ACHN (cell line): ENCODE measurements at places on chromosomes 3 and 15.

- peak; percentile 48 for DNase-seq
These were observed 32.1 kb downstream of the KIF9 start for GRCh38 chr3:47250309-47251060.

DNA sequence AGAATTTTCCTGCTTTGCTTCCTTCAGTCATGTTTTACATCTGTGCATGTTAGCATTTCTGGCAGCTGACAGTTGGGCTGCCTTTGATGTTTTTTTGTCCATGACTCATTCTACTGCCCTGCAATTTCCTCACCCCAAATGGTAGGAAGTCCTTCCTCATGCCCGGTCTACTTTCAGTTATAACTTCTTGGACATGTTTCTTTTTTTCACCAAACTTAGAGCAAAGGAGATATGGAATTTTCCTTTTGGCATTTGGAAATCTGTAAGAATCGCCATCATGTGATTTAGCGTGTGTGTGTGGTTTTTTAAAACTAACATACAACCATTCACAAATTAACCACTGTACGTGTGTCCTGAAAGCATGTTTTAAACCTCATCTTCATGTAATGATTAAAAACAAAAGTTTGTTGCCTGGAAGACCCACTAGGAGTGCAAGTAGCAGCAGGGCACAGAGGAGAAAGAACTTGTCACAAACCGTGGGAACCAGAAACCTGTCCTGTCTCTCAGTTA, 430.7 kb upstream of the CFAP20DC start:
- DNase-seq, result no peak

DNA sequence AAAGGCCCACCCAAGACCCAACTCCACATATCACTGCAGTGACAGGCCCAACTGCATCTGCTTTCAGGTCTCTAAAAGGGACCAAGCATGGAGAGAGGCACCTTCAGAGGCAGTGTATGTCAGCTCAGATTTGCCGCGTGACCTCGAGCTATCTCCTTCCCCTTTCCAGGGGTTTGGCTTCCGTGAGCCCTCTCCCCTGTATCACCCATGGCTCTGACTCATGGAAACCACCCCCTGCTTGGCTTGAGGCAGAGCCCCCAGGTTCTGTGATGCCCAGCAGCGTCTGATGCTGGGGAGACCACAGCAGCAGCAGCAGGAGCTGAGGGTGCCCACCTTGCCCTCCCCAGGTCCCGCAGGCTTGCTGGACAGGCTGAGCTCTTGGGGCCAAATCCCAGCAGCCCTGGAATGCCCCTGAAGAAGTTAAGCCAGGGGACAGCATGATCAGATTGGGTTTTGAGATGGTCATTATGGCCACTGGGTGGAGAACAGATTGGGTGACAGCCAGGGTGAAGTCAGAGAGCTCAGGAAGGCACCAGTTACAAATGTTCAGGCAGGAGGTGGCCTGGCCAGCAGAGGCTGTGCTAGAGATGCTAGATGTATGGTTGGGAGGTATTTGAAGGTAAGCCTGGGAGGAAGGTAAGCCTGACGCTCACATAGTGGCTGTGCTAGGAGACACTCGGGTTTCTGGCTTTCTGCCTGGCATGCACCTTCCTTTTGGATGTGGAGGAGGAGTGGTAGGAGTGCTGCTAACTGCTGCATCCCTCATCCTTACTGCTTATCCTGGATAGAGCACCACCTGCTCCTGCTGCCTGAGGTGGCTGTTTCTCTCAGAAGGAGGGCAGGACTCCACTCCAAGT, 42.9 kb downstream of the FGD5 start:
- no peak for DNase-seq

DNA sequence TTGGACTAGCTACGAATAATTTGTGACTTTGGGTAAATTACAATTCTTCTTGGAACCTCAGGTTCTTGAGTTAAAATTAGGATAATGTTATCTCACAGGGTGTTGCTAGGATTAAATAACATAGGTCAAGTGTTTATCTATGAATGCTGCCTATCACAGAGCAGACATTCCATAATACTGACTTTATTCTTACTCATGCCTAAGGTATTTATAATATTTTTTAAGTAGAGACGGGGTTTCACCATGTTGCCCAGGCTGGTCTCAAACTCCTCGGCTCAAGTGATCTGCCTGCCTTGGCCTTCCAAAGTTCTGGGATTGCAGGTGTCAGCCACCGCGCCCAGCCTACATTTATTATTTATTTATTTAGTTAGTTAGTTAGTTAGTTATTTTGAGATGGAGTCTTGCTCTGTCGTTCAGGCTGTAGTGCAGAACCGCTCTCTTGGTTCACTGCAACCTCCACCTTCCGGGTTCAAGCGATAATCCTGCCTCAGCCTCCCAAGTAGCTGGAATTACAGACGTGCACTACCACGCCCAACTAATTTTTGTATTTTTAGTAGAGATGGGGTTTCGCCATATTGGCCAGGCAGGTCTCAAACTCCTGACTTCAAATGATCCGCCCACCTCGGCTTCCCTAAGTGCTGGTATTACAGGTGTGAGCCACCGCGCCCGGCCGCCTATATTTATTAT, 741 bp upstream of the ZNF106 start:
- peak; percentile 75 for DNase-seq

GRCh38 chr15:51884517-51885236, 55.2 kb downstream of the TMOD3 start:
- DNase-seq, result no peak

DNA sequence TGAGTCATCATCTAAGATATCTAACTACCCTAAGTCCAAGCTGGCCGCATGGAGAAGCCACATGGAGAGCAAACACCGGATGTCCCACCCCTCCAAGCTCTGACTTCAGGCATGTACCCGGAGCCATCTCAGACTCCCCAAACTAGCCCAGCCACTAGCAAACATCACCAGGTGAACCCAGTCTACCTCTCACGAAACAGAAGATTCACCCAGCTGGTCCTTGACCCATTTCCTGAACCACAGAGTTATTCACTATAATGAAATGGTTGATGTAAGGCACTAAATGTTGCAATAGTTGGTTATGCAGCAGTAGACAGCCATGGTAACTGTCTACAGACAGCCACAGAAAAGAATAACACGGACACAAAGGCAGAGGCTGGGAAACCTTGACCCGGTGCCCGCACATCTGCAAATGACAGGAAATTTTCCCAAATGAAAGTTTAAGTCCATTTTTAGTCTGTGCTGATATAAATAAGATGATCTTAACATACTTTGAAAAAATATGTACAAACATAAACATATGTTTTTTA, 265.5 kb upstream of the ATP10A start:
- no peak for DNase-seq

DNA sequence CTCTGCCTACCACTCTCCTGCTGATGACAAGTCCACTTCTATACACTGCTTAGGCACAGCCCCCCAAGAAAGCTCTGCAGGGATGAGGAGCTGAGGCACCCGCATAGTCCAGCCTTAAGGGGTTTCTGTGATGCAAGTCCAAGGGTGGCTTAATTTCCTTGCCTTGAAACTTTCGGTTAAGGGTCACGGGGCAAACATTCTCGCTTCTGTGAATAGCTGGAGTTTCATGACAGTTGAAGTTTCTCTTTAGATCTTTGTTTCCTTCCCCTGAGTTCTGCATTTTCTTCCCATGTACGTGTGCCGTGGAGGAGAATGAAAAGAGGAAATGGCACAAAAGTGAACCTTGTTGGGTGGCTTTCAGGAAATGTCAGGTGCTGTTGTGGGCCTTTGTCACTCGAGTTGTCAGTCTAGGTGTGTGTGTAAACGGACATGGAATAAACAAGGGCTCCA, 7.0 kb downstream of the GPR160 start:
- no peak for DNase-seq

DNA sequence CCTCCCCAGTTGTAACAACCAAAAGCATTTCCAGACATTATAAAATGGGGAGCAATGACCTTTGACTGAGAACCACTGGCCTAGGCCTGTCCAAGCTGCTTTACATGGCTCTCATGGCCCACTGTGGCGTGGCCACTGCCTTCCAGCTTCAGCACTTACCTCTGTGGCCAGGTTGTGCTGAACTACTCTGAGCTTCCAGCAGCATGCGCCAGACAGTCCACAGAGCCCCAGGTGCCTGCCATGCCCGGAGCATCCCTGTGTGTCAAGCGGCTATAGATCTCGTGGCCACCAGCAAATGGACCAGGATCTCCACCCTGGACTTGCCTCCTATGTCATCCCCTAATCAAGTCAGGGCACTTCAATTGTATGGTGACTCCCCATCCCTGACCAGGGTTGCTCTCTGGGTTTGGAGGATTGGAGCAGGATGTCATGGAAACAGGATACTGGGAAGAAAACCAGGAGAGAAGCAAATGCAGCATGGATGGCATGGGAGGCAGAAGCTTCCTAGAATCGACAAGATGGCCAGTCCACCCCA, 199.7 kb downstream of the UACA start:
- no peak for DNase-seq

DNA sequence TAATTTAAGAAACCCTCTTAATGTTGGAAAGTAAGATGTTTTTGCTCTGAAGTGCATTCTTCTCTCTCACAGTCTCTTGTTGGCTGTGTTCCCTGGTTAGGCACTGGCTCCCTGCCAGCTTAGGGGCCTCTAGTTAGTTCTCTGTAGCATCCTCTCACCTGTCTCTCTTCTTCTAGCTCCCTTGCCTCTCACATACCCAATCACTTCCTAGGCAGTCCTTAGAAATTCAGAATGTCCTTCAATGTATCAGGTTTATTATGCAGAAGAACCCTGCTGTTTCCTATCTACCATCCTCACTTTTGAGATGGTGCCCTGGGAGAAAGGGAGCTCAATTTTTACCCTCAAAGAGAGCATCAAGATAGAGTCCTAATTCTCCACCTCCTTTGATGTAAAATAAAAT, 36.2 kb upstream of the CPNE4 start:
- no peak for DNase-seq

DNA sequence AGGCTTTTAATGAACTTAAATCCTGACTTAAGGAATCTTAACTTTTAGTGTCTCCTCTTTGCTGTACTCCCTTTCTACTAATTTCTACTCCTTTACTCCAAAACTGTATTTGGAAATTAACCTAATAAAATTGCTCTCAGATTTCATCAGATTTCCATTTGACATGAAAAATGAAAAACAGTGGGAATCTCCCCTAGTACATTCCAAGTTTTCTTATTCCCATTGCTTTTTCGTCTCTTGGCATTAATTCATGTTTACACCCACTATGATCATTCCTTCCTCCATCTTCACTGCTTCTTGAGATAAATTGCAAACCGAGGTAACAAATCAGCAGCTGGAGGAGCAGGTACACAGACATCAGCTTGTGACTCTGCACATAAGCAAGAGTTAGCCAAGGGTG, 208.7 kb downstream of the VGLL3 start:
- no peak for DNase-seq

- DNase-seq, result no peak
These were observed 87.3 kb upstream of the PRR23E start for GRCh38 chr3:127105587-127105986.

- no peak for DNase-seq
These were observed 112.0 kb downstream of the FAM43A start for GRCh38 chr3:194797555-194798250.

DNA sequence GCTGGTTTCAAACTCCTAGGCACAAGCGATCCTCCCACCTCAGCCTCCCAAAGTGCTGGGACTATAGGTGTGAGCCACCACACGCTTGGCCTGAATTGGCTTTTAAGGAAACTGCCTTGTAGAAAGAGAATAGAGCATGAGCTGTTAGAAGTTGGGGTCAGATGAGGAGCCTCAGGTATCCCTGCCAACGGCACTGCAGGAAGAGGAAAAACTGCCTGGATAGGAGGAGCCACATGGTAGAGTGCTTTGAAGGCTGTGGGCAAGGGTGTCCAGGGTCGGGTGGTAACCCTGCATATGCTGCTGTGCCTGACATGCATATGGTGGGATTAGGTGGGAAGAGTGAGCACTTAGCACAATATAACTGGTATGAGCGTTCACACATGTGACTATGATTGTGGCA, 55.0 kb downstream of the BSN start:
- DNase-seq, result no peak

DNA sequence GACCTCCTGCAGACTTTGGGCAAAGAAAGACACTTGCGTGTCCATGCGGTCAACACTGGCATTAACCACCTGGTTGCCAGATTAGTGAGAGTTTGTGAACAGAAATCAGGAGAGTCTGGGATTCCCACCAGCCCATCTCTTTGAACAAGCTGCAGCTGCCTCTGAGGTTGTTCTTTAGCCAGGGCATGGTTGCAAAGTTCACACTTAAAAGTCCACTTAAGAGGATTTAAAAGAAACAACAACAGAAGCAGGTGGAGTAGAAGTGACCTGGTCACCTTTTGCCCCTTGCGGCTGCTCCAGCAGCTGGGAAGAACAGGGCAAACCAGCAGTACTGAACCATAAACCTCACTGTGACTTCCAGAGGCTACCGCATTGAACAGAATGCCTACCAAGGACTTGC, 97.3 kb downstream of the FOXB1 start:
- no peak for DNase-seq

GRCh38 chr15:27645672-27646071, 453.4 kb downstream of the OCA2 start:
- DNase-seq, result no peak

GRCh38 chr15:85625166-85625830, 169.4 kb downstream of the KLHL25 start:
- DNase-seq, result no peak

GRCh38 chr3:155370764-155371503, 77.5 kb upstream of the STRIT1 start:
- no peak for DNase-seq

GRCh38 chr15:98888820-98889479, 118.6 kb downstream of the PGPEP1L start:
- DNase-seq, result peak; percentile 24

DNA sequence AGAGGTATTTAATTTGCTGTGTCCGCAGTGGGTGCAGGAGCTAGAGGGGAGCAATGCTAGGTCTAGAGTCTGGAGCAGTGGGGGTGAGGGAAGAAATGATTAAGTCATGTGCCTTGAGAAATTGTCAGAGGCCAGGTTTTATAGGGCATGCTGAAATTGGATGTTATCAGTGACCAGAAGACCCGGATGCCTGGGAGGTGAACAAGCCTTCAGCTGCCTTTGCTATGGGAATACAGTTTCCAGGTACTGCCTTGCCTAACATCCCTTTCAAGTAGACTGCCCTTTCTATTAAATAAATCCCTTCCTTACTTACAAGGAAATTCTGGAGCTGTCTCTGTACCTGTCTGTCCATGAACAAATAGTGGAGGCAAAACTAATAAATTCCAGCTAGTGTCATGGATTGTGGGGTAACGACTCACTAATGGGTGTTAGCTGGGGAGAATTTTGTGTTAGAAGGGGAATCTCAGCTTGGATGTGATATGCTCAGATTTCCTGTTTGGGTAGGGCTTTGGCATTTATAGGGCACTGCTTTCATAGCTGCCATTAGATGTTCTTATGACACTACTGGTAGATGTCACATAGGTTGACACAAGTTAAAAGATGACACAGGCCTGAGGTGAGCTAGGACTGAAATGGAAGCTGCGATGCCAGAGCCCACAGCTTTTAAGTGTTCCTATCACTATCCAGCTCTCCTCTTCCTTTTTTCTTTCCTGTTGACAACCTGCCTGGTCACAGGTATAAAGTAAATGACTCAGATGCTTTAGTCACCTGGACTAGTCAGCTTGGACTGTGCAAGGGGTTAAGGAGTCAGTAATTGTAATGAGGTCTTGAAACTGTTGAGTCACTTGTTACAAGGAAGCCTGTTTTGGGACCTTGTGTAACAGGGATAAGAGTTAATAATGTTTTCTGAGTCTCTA, 21.3 kb downstream of the CHD2 start:
- DNase-seq, result no peak
